ENCODE measurements at places on chromosomes 5 and 9.
A peak's percentile ranks its signal among the peaks of the same experiment; 100 is the strongest.

GRCh38 chr5:174624733-174625522 is 99.5 kb upstream of the MSX2 start:
- DNase-seq, result no peak

DNA sequence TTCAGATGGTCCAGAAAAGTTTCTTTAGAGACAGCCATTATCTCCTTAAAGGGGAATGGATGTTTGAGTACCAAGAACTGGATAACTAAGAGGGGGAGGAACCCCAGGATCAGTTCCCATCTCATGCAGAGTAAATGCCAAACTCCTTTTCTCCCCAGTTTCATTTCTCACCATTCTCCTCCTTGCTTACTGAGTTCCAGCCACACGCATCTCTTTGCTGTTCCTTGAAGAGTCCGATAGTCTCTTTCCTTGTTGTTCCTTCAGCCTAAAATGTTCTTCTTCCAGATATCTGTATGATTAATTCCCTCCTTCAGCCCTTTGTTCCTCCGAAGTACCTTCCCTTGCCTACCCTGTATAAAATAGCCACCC is 30.0 kb downstream of the KDM4C start:
- no peak for DNase-seq

DNA sequence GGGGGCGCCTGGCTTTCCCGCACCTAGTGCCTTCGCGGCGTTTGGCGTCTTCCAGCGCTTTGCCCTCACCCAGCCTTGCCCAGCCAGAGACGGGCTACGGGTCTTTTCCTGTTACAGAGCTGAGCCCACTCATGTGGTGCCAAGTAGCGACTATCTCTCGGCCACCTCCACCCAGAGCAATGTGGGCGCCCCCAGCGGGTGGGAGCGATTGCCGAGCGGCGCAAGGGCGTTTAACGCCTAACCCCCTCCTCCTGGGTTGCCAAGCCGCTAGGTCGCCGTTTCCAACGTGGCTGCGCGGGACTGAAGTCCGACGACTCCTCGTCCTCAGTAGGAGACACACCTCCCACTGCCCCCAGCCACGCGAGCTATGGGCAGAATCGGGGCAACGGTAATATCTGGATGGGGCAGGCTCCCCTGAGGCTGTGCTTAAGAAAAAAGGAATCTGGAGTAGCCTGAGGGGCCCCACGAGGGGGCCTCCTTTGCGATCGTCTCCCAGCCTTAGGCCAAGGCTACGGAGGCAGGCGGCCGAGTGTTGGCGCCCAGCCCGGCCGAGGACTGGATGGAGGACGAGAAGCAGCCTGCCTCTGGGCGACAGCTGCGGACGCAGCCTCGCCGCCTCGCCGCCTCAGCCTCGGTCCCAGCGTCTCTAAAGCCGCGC is 5.8 kb downstream of the TLX3 start:
- DNase-seq, result no peak

GRCh38 chr5:123856766-123857165 is 344.8 kb downstream of the CSNK1G3 start:
- no peak for DNase-seq

- no peak for DNase-seq
Observed at GRCh38 chr9:78032730-78033457, 1.3 kb upstream of the GNAQ start.

GRCh38 chr5:111404270-111404769 is 108.0 kb downstream of the STARD4 start:
- peak; percentile 17 for DNase-seq

DNA sequence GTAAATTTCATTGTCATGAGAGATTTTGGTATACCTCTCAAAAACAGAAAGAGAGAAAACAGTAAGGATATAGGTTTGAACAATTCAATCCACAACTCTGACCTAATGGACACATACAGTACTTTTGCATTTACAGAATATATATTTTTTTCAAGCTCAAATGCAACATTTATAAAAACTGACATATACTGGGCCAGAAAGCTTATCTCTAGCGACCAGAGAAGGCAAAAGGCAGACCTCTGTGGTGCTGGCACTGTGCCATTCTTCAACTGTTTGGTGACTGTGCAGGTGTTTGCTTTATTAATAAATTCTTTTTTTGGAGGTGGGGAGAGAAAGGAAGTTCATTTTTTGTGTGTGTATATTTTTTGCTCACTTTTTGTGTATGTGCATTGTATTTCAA is 6.0 kb upstream of the PLAC8L1 start:
- no peak for DNase-seq

DNA sequence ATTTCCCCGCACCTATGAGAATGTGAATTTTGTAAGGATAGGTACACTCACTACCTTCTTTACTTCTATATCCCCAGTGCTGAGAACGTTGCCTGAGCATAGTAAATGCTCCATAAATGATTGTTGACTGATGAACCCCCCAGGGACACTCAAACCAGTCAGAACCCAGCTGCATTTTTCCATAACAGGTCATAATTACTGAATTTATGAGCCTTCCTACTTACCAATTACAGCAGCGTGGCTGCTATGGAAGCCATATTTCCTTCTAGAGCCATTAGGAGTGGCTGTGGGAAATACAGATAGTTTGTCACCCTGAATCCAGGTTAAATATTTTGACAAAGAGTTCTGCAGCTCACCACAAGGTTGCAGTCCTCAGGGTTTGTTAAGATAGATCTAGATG is 135.0 kb downstream of the TAF11L14 start:
- no peak for DNase-seq

DNA sequence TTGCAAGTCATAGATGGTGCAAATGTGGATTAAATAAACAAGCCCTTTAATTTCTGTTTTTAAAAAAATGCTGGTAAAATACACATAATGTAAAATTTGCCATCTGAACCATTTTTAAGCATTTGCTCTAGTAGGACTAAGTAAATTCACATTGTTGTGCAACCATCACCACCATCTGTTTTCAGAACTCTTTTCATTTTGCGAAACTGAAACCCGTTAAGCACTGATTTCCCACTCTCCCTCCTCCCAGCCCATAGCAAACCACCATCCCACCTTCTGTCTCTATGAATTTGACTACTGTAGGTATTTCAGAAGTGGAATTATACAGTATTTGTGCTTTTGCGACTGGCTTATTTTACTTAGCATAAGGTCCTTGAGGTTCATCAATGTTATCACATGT is 103.3 kb upstream of the CNTLN start:
- DNase-seq, result peak; percentile 3

Data from iris pigment epithelial cell (primary cell).